ENCODE measurements at places on chromosomes 6 and 20. TPM values are rescaled to one million over a fixed set of nuclear protein-coding genes. Genes with fewer than 3 reads are reported as not detected.

Gene SAMD10
- 10.0 TPM for total RNA-seq

Gene STMND1
- total RNA-seq, result not detected

Gene PTK7
- total RNA-seq, result 43.8 TPM

Gene CST5
- not detected for total RNA-seq
